Activated CD8-positive, alpha-beta memory T cell treated with anti-CD3 and anti-CD28 coated beads, Interleukin-2, amount 50 U/mL, for 4 hours (primary cell): ENCODE measurements at places on chromosomes 12 and 14.

DNA sequence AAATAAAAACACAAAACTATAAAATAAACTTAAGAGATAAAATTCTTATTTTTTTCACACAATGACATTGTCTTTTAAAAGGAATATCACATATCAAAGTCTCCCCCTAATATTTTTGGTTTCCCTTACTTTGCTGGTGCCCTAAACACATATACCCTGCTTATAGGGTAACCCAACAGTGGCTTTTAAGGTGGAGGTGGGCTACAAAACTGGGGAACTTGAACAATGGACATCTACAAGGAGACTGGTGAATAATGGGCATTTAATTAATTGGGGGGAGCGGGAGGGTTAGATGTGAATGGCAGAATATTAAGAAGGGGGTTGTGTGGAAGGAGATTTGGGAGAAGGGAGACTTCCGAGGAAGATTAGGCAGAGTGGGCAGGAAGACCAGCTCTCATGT lies 9.6 kb downstream of the B4GALNT1 start:
- DNase-seq, result no peak

GRCh38 chr12:49966511-49967041 lies 4.9 kb downstream of the AQP5 start:
- no peak for DNase-seq

DNA sequence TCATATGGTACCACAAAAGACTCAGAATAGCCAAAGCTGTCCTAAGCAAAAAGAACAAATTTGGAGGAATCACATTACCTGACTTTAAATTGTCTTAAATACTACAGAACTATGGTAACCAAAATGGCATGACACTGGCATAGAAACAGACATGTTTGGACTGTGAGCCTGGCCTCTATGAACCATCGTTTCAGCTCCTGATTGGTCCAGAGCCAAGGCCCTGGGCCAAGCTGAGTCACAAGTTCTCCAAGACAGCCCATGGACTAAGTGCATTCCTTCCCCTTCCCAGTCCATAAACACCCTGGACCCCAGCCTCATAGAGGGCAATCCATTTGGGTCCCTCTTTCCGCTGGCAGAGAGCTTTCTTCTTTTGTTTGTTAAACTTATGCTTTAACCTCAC lies 12.1 kb upstream of the PRR4 start:
- DNase-seq, result no peak

DNA sequence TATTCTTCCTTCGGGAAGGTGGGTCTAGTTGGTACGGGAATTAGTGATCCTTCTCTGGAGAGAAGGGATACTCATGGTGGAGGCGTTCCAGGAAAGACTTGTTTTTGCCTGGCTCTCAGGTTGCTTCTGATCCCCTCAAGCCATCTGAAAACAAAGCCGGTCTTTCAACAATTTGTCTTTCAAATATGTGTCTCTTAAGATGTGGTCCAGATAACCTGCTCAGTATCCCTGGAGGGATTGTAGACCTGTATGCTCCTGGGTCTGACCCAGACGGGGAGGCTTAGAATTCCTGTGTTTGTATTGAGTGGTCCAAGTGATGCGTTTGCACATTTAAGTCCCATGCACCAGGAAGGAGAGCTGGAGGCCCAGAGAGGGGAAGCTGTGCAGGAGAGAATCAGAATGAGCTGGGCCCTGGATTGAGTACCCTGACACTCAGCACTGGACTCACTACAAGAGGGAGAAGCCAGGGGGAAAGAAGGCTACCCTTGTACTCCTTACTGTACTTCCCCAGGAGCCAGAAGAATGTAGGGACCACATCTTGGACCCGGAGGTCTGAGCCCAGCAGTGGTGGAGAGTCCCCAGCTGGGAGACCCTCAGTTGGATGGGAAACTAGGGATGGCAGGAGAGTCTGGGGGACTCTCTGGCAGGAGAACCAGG lies 40.4 kb downstream of the ERH start:
- no peak for DNase-seq

DNA sequence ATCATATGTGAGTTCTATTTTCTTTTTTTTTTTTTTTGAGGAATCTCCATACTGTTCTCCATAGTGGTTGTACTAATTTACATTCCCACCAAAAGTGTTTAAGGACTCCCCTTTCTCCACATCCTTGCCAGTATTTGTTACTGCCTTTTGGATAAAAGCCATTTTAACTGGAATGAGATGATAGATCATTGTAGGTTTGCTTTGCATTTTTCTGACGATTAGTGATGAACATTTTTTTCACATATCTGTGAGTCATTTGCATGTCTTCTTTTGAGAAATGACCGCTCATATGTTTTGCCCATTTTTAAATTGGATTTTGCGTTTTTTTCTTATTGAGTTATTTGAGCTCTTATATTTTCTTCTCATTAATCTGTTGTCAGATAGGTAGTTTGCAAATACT lies 394.8 kb downstream of the LRFN5 start:
- DNase-seq, result no peak

DNA sequence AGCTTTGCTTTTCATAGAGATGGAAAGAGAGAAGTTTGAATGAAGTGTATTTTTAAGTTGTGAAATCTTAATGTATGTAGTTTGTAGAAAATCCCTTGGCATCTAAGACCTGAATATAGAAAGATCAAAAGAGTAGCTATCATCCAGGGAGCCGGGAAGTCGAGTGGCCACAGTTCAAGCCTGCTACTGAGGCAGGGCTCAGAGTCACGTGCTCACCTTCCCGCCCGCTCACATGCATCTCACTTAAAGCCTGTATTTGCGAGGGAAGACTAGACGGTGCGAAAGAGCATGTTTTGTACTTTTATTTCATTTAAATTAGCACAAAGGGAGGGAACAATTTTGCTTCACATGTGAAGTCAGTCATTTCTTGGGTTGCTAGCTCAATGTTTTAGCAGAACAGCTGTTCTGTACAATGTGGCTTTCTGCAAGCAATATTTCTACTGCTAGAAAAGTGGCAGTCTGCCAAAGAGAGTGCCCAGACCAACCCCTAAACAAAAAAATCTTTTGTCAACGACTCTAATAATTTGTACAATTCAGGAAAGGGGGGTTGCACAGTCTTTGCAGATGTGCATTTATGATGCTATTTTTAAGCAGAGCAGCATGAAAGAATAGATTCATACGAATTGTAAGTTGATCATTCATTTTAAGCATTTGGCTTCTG lies 290.7 kb downstream of the NPAS3 start:
- DNase-seq, result no peak

- no peak for DNase-seq
These were observed 274.5 kb downstream of the MED13L start for GRCh38 chr12:116002890-116003536.

DNA sequence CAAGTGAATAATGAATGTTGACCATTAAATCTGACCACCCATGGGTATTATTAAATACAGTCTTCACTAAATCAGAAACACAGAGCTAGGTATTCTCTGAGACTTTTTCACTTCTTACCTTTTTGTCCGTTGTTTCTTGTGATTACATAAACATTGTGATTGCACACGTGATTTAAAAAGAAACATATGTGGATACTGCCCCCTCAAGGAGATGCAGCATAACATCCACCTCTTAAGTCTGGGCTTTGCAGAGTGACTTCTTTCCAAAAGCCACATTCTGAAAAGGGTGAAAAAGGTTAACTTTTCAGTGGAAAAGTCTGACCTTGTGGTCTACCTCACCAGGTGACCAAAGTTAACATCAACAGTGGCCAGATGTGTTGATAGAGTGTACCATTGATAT lies 185.5 kb upstream of the FAR2 start:
- DNase-seq, result no peak

GRCh38 chr12:97567619-97568110 lies 105.1 kb downstream of the RMST start:
- DNase-seq, result no peak

GRCh38 chr14:96380735-96381134 lies 11.2 kb upstream of the AK7 start:
- no peak for DNase-seq

- DNase-seq, result no peak
These were observed 220.7 kb upstream of the EGLN3 start for GRCh38 chr14:34171431-34172172.

- DNase-seq, result peak; percentile 45
These were observed 1.0 kb downstream of the ITFG2 start for GRCh38 chr12:2813214-2814185.

- DNase-seq, result no peak
These were observed 13.7 kb downstream of the ATXN7L3B start for GRCh38 chr12:74551291-74551690.

DNA sequence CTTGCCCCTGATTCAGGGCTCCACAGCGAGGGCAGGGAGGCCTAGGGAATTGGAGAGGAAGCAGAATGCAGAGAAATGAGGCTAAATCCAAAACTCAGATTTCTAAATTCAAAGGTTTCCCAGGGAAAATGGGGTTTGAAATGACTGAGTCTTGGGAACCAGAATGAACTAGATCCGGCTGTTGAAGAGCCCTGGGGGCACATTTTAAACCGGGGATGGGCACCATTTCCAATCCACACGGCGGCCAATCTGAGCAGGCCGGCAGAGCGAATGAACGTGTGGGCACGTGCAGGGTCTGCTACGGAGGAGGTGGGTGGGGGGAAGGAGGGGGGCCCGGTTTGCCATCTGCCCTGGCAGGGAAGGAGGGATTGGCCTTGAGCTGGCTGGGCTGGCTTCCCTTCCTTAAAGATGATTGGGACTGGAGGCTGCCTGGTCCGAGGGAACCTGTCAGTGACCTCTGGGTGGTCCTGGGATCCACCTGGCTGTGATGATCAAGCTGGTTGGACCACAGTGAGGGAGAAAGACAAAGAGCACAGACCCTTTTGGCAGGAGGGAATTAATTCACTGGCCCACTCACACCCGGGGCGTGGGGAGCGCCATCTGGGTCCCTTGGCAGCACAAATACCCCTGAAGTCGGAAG lies 161.0 kb downstream of the RBM19 start:
- DNase-seq, result no peak

GRCh38 chr12:11709513-11709912 lies 60.0 kb downstream of the ETV6 start:
- no peak for DNase-seq

- no peak for DNase-seq
These were observed 22.3 kb downstream of the GPRC5D start for GRCh38 chr12:12929696-12930095.
